ENCODE measurements at places on chromosomes 12 and 14.

GRCh38 chr12:2337031-2338010 is 284.5 kb downstream of the CACNA1C start:
- no peak for DNase-seq

- DNase-seq, result no peak
Observed at GRCh38 chr14:60575008-60575407, 66.1 kb downstream of the SIX6 start.

- no peak for DNase-seq
Observed at GRCh38 chr14:51206462-51206861, 33.6 kb upstream of the TMX1 start.

DNA sequence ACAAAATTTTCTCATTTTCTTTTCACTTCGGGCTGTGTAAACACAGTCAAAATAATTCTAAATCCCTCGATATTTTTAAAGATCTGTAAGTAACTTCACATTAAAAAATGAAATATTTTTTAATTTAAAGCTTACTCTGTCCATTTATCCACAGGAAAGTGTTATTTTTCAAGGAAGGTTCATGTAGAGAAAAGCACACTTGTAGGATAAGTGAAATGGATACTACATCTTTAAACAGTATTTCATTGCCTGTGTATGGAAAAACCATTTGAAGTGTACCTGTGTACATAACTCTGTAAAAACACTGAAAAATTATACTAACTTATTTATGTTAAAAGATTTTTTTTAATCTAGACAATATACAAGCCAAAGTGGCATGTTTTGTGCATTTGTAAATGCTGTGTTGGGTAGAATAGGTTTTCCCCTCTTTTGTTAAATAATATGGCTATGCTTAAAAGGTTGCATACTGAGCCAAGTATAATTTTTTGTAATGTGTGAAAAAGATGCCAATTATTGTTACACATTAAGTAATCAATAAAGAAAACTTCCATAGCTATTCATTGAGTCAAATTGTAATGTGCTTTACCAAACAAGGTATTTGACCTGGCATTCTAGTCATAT is 4.8 kb downstream of the CDKN1B start:
- DNase-seq, result no peak
